Activated CD8-positive, alpha-beta memory T cell treated with anti-CD3 and anti-CD28 coated beads, Interleukin-2, amount 10 ng/mL, durations not matched to agents 7 days and 5 days (primary cell): ENCODE measurements at places on chromosomes 11 and 22. TPM values are rescaled to one million over a fixed set of nuclear protein-coding genes. Genes with fewer than 3 reads are reported as not detected.

DNA sequence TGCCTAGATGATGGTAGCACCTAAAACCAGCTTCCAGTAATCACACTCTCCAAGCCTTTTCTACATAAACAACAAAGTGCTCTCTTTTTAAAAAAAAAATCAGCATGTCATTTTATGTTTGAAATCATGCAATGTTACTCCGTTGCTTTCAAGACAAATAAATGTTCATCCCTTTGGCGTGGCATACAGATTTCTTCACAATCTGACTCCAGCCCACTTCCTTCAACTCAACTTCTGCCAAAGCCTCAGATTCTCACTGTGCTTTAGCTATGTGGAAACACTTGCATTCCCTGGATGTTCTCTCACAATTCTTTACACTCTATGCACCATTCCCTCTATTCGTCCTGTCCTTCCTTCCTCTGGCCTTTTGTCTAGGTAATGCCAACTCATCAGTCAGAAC lies 206.3 kb upstream of the BLID start:
- no peak for DNase-seq

Gene SOX6
- 0.21 TPM for total RNA-seq

Gene SCGB1D2
- total RNA-seq, result not detected

- DNase-seq, result no peak
Measured at GRCh38 chr11:72472765-72473164, 38.4 kb upstream of the CLPB start.

GRCh38 chr11:87033561-87033960 lies 4.2 kb upstream of the TMEM135 start:
- DNase-seq, result no peak

- peak; percentile 67 for DNase-seq
Measured at GRCh38 chr22:36028646-36029405, at the start of gene RBFOX2. Gene RBFOX2 (minus strand): TSS chr22:36028824. CDS start chr22:36028425, 399 bp downstream.

DNA sequence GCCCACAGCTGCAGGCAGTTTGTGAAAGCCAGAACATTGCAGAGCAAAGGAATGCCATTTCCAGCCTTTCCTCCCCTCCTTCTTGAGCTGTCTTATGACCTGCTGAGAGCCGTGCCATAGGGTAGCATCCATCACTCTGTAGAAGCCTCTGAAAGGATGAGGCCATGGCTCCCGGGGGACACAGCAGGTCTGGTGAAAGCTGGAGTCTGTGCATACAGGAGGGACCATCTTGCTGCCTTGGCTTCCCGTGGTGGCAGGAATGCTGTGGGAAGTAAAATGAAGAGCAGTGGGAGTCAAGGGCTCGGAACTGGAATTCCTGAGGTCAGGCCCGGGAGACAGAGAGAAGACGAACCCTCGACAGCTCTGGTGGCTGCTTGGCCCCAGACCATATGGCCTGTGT lies 30.9 kb downstream of the ANO1 start:
- DNase-seq, result no peak

- no peak for DNase-seq
Measured at GRCh38 chr22:50253046-50253915, 2.2 kb upstream of the HDAC10 start.

GRCh38 chr11:121383716-121384115 lies 68.4 kb upstream of the SORL1 start:
- DNase-seq, result no peak

Gene OR2AT4
- total RNA-seq, result not detected

GRCh38 chr22:42808521-42808920 lies 48.6 kb downstream of the ARFGAP3 start:
- DNase-seq, result peak; percentile 29

GRCh38 chr11:34826384-34826726 lies 89.8 kb downstream of the APIP start:
- no peak for DNase-seq

Gene CNIH2
- 1.2 TPM for total RNA-seq

GRCh38 chr22:20663137-20663828 lies 110.6 kb upstream of the SERPIND1 start:
- DNase-seq, result no peak

Gene CDC42EP2
- not detected for total RNA-seq

DNA sequence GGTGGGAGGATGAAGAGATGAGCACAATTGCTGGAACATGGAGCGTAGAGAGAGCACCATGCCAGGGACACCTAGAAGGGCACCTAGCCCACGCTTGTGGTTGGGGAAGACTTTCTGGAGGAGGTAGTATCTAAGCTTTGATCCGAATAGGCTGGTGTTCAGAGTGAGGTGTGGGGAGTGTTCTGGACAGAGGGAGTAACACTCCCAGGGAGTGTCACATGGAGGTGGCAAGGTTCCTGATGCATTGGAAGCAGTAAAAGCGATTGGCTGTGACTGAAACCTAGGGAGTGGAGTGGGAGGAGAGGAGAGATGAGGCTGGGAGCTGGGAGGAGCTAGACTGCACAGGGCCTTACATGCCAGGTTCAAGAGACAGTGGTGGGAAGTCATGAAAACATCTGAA lies 188.0 kb upstream of the NCAM1 start:
- DNase-seq, result no peak

DNA sequence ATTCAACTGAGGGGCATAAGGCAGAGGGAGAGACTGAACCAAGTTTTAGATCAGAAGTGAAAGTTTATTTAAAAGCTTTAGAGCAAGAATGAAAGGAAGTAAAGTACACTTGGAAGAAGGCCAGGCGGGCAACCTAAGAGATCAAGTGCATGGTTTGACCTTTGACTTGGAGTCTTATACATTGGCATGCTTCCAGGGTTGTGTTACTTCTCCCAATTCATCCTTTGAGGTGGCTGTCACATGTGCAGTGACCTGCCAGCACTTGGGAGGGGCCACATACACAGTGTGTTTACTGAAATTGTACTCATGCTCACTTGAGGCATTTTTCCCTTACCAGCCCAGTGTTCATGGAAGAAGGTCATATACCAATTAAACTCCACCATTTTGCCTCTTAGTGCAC lies 30.4 kb downstream of the CYP2R1 start:
- no peak for DNase-seq

DNA sequence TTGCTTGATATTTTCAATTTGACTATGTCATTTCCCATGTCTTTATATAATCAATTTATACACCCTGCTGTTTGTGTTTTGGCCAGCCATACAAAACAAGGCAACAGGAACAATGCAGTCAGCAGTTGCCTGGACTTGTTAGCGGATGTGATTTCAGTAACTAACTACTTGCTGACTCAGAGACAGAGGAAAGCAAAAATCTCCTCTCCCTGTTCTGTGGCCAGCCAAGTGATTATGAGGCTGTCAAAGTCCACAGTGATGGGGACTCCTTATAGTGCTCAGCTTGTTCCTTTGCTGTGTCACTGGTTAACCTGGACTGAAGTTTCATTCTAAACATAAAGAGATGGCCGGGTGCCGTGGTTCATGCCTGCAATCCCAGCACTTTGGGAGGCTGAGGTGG lies 32.6 kb upstream of the APLP2 start:
- no peak for DNase-seq

Gene CCDC34
- 17.8 TPM for total RNA-seq

GRCh38 chr22:46659791-46660186 lies 39.6 kb downstream of the GRAMD4 start:
- no peak for DNase-seq
